ENCODE measurements at places on chromosomes 11 and 22.

- DNase-seq = no peak
These were observed 16.1 kb downstream of the IGF2 start for GRCh38 chr11:2122907-2123627.

DNA sequence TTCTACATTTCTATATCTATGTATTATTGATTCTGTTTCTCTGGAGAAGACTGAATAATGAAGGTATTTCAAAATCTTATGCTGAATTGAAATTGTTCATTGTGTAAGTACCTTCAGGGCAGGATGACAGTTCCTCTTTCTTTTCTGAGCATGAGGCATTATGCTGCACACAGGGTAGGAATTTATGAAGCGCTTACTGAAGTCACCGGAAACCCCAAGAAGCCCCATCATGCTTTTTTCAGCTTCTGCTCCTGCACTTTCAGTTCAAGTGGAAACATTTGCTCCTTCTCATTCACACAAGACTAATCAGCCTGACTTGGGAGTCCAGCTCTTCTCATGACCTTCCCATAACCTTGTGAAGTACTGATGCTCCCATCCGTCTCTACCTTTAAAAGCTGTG is 314.7 kb upstream of the SORL1-AS1 start:
- DNase-seq = no peak

DNA sequence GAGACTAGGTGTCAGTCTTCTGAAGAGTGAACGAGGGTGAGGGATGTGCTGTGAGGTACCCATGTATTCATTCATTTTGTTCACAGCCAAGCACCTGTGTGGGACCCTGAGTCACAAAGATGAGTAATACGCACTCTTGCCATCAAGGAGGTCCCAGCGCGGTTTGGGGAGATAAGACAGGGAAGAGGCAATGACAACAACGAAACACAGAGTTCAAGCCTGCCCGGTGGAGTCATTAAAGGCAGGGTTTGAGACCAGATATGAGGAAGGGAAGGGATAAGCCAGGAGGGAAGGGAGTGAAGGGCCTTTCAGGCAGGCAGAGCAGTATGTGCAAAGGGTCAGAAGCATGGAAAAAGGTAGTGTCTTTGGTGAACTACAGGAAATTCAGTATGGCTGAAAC is 4.6 kb downstream of the DCHS1 start:
- no peak for DNase-seq

- DNase-seq = no peak
These were observed 191.1 kb downstream of the TMEM135 start for GRCh38 chr11:87228820-87229219.

DNA sequence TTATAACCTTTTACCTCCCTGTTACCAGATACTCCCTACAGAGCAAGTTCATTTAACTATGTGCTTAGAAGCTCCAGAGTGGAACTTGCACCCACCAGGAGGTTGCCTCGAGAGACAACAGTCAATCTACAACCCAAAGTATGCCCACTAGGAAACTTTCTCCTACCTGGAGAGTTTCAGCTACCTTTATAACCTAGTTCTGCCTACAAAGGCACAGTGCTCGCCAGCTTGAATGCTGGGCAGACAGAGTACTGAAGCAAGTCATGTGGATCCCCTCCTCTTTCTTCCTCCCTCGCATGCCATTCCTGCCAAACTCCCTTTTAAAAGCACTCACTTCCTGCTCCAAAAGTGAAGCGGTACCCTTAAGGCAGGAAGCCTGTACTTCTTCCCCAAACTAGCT is 258.9 kb downstream of the SWAP70 start:
- peak; percentile 67 for DNase-seq

DNA sequence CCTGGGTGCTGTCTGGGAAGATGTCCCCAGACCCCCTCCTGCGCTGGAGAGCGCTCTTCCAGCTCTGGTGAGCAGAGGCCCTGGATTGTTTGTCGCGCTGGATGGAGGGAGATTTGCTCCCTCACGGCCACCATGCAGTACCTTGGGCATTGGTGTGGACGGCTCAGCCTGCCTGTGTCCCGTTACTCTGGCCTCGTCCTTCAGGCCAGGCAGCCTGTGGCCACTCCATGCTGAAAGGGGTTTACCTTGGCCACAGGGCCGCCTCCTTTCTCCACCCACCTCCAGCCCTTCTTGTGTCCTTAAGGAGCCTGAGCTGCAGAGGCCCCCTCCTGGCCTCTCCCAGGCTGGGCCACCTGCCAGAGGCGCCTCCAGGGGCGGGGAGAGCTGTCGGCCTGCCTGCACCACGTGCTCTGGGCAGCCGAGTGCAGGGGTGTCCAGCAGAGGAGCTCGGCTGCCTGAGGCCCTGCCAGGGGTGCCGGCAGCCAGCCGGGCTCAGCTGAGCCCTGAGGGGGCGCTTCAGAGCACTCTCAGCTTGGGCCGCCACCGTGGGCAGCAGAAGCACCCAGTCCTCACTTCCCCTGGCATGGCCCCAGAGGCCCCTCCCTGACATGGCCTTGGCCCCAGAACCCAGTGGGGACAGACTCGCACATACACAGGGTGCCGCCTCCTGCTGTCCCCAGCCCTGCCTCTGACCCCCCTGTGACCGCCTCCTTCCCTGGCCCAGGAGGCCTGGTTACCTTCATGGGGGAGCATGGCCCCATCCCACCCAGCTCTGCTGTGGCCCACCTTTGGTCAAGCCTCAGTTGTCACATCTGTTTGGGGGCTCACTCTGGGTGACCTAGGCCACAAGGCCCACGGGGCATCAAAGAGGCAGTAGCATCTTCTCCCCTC is 3.4 kb downstream of the CCND1 start:
- no peak for DNase-seq
